CD14-positive monocyte (primary cell): ENCODE measurements at places on chromosomes 7 and 10.
A peak's percentile ranks its signal among the peaks of the same experiment; 100 is the strongest.

DNA sequence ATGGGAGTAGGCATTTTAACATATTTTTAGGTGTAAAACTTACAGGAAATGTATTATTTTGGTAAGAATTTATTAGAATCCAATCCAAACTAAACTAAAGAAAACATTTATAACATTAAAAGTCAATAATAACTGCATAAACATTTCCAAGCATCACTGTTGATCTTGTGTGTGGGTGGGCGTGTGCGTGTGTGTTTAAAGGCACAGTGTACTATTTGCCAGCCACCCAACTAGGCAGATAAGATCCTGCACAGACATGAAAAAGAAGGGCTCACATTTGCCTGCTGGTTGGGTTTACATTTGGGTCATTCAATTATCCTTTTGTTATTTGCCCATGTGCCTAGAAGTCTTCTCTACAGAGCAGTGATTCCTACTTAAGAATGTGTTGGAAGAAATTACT is 31.0 kb upstream of the WNT16 start:
- no peak for DNase-seq
- no peaks in the 10 kb centered on the region for H3K36me3 ChIP-seq
- no peak overlapping the region for H3K4me3 ChIP-seq
- H3K4me1 ChIP-seq, result no peaks in the 10 kb centered on the region
- no peak overlapping the region for H3K27ac ChIP-seq

- no peak for DNase-seq
- peaks cover 22% of the 10 kb centered on the region for H3K36me3 ChIP-seq
- H3K27ac ChIP-seq, result no peak overlapping the region
- no peak overlapping the region for H3K4me3 ChIP-seq
- peaks cover 48% of the 10 kb centered on the region for H3K4me1 ChIP-seq
- H3K27me3 ChIP-seq, result no peaks in the 10 kb centered on the region
These were observed 15.8 kb upstream of the TRIM8 start for GRCh38 chr10:102628451-102628911.

DNA sequence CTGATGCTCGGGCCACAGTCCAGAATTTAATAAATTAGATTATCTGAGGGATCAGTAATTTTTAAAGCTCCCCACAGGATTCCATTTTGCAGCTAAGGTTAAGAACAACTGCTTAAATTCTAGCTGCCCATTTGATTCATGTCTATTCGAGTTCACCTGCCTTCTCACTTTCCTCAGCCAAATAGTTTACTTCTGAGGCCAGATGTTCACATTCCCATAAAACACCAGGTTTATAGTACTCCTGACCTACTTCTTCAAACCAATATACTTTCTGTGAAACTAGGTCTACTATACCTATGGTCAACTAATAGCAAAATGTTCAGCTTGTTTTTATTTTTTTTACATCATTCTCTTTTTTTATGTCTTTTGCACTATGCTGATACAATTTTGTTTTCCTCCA is 86.3 kb downstream of the GPR158 start:
- H3K27ac ChIP-seq, result no peak overlapping the region
- no peaks in the 10 kb centered on the region for H3K36me3 ChIP-seq
- H3K27me3 ChIP-seq, result no peaks in the 10 kb centered on the region
- DNase-seq, result no peak
- H3K4me3 ChIP-seq, result no peak overlapping the region

GRCh38 chr10:111445667-111446066 is 368.8 kb downstream of the ADRA2A start:
- H3K27ac ChIP-seq, result no peak overlapping the region
- H3K4me1 ChIP-seq, result no peaks in the 10 kb centered on the region
- H3K4me3 ChIP-seq, result no peak overlapping the region
- no peaks in the 10 kb centered on the region for H3K36me3 ChIP-seq
- H3K27me3 ChIP-seq, result no peaks in the 10 kb centered on the region

DNA sequence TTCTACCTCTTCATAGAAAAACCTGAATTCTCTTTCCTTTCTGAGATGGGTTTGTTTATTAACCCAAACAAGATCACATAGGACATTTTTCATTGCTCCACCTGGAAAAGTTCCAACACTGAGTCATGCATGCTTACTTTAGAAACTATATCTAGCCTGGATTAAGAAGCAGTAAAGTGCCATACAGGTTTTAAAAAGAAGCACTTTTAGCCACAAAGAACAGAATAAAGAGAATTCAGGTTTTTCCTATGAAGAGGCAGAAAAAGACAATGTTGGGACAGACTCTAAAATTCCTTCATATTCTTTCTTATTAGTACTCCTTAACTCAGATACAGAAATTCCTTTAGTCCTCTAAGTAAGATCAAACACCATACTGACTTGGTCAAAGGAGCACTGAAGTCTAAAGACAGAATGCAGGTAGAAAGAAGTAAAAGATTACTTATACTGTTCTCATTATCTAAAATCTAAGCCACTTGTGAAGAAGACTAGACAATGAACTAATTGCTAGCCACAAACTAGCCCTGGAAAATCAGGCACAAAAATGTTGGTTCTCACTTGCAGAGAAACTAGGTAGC is 241.3 kb downstream of the ANK3 start:
- no peak for DNase-seq
- no peaks in the 10 kb centered on the region for H3K4me1 ChIP-seq
- H3K27me3 ChIP-seq, result no peaks in the 10 kb centered on the region
- no peaks in the 10 kb centered on the region for H3K36me3 ChIP-seq

GRCh38 chr10:67770537-67770936 is 67.5 kb downstream of the DNAJC12 start:
- no peaks in the 10 kb centered on the region for H3K36me3 ChIP-seq
- no peak overlapping the region for H3K27ac ChIP-seq
- H3K4me3 ChIP-seq, result no peak overlapping the region

DNA sequence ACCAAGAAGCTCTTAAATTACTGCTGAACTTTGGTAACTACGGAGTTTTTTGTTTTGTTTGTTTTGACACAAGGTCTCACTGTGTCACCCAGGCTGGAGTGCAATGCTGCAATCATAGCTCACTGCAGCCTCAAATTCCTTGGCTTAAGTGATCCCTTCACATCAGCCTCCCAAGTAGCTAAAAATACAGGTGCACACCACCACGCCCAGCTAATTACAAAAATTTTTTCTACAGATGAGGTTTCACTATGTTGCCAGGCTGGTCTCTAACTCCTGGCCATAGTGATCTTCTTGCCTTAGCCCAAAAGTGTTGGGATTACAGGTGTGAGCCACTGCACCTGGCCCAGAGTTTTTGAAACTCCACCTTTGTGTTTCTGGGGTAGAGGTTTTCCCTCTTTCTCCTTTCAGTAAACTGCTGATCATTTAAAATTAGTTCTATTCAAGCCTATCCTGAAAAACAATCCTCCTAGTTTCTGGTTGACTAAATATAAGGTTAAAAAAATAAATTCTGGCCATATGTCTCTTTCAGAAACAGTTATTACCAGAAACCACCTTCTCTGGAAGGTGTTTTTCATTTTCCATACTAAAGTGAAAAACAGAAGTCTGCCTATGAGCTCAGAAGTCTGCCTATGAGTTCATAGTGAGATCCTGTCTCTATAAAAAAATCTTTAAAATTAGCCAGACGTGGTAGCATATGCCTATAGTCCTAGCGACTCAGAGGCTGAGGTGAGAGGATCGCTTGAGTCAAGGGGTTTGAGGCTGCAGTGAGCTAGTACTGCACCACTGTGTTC is 63.9 kb downstream of the VOPP1 start:
- H3K4me3 ChIP-seq, result no peak overlapping the region
- peak; percentile 10 for DNase-seq
- peaks cover 20% of the 10 kb centered on the region for H3K4me1 ChIP-seq
- H3K27me3 ChIP-seq, result no peaks in the 10 kb centered on the region

DNA sequence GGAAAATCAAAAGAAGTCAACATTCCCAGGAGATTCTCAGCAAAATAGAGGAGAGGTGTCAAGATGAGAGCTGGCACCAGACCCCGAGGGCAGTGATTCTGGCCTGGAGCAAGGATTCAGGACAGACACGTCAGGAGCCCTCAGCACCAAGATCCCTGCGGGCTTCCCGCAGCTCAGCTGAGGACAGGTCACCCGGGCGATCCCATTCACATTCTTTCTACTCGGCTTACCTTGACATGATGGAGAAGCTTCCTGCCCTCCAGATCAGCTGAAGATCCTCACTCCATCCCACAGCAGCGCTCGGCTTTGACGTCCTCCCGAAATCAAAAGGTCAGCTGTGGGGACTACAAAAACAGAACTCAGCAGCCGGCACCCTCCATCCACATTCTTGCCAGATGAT is 139.1 kb downstream of the DLG5 start:
- no peak overlapping the region for H3K27ac ChIP-seq
- H3K36me3 ChIP-seq, result no peaks in the 10 kb centered on the region
- no peaks in the 10 kb centered on the region for H3K4me1 ChIP-seq

DNA sequence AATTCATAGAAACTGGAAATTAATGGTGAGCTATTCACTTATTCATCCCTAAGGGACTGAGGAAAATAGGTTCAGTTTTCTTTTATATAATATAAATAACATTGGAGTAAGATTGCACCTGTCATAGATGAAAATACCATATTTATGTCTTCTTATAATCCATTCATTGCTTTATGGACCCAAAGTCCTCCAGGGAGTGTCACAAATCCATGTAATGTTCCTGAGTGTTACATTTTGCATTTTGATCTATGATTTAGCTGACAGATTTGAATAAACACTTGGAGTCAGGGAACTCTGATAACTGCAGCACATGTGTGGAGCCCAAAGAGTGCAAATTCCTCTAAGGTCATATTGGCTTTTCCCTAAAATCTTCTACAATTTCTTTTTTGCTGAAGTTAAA is 484.3 kb downstream of the MDFIC start:
- no peaks in the 10 kb centered on the region for H3K27me3 ChIP-seq
- no peak overlapping the region for H3K4me3 ChIP-seq
- H3K36me3 ChIP-seq, result no peaks in the 10 kb centered on the region
- no peak overlapping the region for H3K27ac ChIP-seq
- no peak for DNase-seq

- H3K27ac ChIP-seq, result no peak overlapping the region
- no peak overlapping the region for H3K4me3 ChIP-seq
- no peaks in the 10 kb centered on the region for H3K36me3 ChIP-seq
- peak; percentile 3 for DNase-seq
- H3K4me1 ChIP-seq, result peaks cover 4% of the 10 kb centered on the region
- H3K27me3 ChIP-seq, result no peaks in the 10 kb centered on the region
These were observed 87.1 kb downstream of the SRI start for GRCh38 chr7:88132725-88133124.

- H3K4me3 ChIP-seq, result no peak overlapping the region
- H3K27me3 ChIP-seq, result no peaks in the 10 kb centered on the region
- no peak for DNase-seq
- no peaks in the 10 kb centered on the region for H3K36me3 ChIP-seq
- H3K27ac ChIP-seq, result no peak overlapping the region
These were observed 162.9 kb downstream of the ARL5B start for GRCh38 chr10:18822156-18822555.

DNA sequence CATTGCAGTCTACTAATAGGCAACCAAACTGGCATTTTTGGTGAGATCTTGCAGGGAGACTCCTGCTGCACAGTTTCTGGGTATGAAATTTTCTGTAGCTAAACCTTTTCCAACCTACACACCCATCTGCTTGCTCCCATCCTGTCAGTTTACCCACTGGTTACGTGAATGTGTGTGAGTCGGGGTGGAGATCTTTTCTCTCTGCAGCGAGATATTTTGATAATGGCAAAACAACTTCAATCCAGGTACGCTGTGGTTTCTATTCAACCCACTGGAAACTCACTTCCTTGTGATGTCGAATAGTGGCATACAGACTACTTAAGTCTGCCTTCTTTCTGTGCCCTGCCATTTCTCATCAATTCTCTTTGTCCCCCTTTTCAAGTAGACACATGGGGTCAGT is 4.5 kb downstream of the PLEKHA1 start:
- DNase-seq, result no peak
- peaks cover 9% of the 10 kb centered on the region for H3K4me1 ChIP-seq
- peaks cover 32% of the 10 kb centered on the region for H3K27me3 ChIP-seq
- H3K4me3 ChIP-seq, result no peak overlapping the region

- H3K27me3 ChIP-seq, result no peaks in the 10 kb centered on the region
- H3K4me1 ChIP-seq, result no peaks in the 10 kb centered on the region
- H3K4me3 ChIP-seq, result no peak overlapping the region
- H3K36me3 ChIP-seq, result no peaks in the 10 kb centered on the region
- no peak for DNase-seq
- H3K27ac ChIP-seq, result no peak overlapping the region
These were observed 727.3 kb downstream of the AUTS2 start for GRCh38 chr7:70325509-70326101.

GRCh38 chr7:1086588-1087464 is 1.1 kb upstream of the GPER1 start:
- peak; percentile 54 for DNase-seq
- H3K4me1 ChIP-seq, result peaks cover 53% of the 10 kb centered on the region
- no peaks in the 10 kb centered on the region for H3K36me3 ChIP-seq
- no peak overlapping the region for H3K27ac ChIP-seq
- H3K27me3 ChIP-seq, result no peaks in the 10 kb centered on the region

- H3K36me3 ChIP-seq, result no peaks in the 10 kb centered on the region
- H3K4me1 ChIP-seq, result no peaks in the 10 kb centered on the region
- H3K4me3 ChIP-seq, result no peak overlapping the region
- no peaks in the 10 kb centered on the region for H3K27me3 ChIP-seq
These were observed 177.1 kb upstream of the CTBP2 start for GRCh38 chr10:125337510-125337909.

- no peak for DNase-seq
- H3K4me1 ChIP-seq, result no peaks in the 10 kb centered on the region
- H3K27me3 ChIP-seq, result peaks cover 27% of the 10 kb centered on the region
These were observed 1.5 kb upstream of the PARD3 start for GRCh38 chr10:34816501-34817002.

GRCh38 chr10:58048936-58049335 is 218.8 kb downstream of the IPMK start:
- no peaks in the 10 kb centered on the region for H3K36me3 ChIP-seq
- H3K27me3 ChIP-seq, result no peaks in the 10 kb centered on the region
- H3K4me1 ChIP-seq, result no peaks in the 10 kb centered on the region
- H3K4me3 ChIP-seq, result no peak overlapping the region
- no peak for DNase-seq

DNA sequence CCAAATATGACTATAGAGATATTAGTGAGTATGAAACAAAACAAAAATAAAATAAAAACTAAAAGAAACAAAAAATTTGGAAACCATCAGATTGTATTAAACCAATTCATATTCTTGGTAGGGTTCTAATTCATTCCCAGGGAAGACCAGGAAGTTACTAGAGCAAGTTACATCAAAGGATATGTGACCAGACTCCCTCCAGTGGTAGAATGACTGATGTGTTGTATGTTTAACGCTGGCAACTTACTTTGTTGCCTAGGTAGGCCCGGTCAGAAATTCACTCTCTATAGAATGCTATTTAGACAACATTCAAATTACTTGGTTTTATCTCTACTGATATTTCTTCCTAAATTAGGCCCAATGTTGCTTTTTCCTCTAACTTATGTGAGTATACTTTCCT is 5.2 kb downstream of the PHYHIPL start:
- H3K4me3 ChIP-seq, result no peak overlapping the region
- H3K27ac ChIP-seq, result no peak overlapping the region
- peaks cover 17% of the 10 kb centered on the region for H3K27me3 ChIP-seq
- H3K4me1 ChIP-seq, result no peaks in the 10 kb centered on the region
- no peak for DNase-seq
